ENCODE measurements at places on chromosomes 7 and 10.
A peak's percentile ranks its signal among the peaks of the same experiment; 100 is the strongest.

DNA sequence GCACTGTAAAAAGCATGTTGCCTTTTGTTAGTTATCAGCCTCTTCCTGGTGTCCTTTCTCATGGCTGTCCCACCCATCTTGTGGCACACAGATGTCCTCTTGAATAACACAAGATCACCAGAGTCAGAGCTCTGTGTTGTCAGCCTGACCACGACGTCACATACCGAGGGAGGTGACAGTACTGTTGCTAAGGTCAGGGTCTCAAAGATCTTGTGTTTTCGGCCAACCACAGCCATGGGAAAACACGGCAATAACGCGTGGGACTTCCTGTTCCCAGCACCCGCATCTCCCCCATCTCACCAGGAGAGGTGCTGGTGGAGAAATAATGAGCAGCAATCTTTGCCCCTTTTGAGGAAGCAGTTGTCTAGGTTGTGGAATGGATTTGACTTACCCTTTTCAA is 40.4 kb downstream of the NPVF start:
- no peak for DNase-seq

DNA sequence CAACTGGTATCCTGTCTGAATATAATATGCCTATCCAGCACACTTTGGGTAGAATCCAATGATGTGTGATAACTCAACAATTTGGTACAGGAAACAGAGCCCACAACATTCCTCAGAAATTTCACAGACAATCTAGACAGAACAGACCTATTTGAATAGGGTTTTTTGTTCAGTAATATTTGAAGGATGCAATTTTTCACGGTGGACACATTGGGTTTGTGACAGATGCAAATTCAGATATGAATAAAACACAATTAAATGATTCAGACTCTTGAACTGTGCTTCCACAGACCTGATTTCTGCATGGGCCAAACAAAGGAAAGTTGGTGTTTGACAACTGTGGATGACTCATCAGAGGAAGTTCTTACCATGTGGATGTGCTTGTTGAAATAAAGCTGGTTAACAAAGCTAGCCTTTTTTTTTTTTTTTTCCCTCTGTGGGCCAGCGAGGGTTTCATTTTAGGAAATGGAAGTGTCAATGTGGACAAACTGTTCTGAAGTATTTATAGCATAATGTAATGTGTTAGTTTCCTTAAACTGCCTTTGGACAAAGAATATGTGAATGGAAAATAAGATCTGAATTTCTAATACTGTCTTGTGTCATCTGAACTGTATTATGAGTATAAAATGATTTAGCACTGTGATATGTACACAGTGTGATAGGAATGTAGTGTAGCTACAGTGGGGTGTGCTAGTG is 43.2 kb upstream of the FAM133B start:
- peak; percentile 92 for DNase-seq

DNA sequence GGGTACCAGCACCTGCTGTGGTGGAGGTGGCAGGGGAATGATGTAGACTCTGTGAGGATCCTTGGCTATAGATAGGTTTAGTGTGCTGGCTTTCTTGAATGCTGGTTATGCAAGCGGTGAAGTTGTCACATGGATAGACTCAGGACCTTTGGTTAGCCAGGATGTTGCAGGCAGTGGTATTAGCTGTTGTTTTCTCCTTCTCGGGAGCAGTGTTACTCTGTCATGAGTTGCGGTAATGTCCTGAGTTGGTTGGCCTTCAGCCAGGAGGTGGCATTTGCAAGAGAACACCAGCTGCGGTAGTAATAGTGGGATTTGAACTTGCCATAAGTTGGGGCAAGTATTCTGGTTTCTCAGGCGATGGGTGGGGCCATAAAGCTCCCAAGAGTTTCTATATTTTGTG is 10.8 kb downstream of the AGK start:
- DNase-seq: no peak

GRCh38 chr7:1457059-1457948 is 2.0 kb downstream of the MICALL2 start:
- no peak for DNase-seq

DNA sequence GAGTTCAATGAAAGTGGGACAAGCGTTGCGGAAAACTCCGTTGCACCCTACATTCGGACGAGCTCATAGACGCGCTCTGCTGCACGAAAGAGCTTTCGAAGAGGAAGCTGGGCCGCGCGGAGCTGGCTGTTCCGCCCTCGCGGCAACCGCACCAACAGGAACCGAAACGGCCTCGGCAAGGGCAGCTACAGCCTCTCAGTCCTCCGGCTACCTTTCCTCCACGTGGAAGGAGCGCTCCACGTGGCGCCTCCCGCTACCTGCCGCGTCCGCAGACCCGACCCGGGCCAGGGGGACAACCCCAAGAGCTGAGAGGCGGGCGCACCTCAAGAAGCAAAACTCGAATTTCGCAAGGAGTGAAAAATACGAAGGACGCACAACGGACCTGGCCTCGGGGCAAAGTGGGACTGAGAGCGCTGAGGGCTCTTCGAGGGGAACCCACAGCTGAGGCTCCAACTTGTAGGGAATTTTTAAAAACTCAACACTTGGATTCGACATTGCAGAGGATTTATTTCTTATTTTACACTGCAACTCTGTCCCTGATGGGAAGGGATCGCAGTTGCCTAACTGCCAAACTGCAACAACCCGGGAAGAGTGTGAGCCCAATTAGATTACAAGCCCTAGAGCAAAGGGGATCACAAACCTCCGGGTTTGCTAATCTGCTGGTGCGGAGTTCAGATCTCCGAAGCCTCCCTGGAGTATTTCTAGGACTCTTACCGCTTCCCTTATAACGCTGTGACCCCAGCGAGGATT is 1.4 kb downstream of the HPSE2 start:
- DNase-seq: peak; percentile 61

DNA sequence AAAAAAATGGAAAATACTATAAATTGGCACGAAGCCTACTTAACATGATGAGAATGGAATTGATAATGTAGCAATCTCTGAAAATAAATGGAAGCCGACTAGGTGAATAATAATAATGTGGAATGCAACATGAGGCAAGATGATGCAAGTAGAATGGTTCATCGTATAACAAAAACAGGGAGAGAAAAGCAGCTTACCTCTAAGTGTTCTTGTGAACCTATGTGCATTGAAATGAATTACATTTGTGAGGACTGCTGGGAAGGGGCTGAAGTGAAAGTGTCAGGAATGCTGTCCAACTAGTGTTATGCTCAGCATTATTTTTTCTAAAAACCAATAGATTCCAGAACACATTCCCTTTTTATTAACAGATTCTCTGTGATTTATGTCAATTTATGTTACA is 440.6 kb upstream of the LRRN3 start:
- no peak for DNase-seq

DNA sequence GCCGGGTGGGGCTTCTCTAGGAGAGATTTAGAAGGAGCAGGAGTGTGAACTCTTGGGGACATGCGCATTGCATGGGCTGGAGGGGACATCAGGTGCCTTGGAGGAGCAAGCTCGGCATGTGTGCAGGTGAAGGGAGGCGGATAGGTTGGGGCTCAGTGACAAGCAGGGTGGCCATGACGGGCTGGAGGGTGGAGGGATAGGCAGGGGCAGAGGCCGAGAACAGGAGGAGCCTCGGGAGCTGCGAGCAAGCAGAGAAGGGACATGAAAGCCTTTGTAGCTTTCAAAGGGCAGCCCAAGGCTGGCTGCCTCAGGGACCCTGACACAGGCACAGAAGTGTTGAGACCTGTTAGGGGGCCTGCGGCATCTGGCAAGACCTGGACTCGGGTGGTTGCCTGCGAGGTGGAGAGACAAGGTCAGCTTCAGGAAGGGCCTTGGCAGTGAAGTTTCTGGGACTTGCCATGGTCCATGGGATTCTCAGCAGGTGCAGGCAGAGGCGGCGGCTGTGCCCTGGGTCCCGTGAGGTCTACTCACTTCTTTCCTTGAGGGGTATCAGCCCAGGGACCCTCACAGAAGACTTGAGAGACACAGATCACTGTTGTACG is 664.8 kb downstream of the SDK1 start:
- no peak for DNase-seq
